ENCODE measurements at places on chromosomes 7 and 10.

DNA sequence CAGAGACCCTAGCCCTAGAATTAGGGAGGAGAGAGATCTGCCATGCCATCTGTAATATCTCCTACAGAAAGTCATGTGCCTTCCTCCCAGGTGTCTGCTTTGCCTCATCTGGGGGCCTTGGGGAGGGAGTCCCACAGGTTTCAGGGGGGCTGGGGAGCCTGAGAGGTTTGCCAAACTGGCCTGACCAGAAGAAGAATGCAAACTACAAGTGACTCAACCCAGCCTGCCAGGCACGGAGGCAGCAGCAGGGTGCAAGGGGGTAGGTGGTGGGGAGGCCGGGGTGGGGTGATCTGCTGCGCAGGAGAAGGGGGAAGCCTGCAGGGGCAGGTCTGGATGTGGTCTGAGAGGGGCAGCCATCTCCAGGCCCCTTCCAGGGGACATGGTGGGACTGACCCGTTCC is 9.6 kb upstream of the TRIM8 start:
- no peak for DNase-seq

DNA sequence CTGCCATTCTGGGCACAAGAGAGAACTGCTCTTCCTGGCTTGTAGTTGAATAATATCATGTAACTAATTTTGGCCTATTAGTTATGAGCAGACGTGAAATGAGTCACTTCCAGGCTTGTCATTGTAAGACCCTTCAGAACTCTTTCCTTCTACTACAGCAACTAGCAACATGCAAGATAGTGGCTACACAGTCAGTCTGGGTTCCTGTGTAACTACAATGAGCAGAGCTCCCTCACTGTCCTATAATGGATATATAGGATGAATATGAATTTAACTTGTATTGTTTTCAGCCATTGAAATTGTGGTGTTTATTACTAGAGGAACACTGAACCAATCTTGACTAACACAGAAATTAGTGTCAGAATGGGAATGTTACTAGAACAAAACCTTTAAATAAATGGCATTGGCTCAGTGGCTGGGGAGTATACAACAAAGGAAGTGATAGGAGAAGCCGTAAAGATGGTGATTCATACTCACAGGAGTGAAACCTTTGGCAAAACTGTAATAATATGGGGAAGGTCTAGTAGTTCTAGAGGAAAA is 2.9 kb upstream of the MTPN start:
- peak; percentile 53 for DNase-seq

GRCh38 chr10:29849126-29849833 is 210.1 kb downstream of the JCAD start:
- DNase-seq: no peak

DNA sequence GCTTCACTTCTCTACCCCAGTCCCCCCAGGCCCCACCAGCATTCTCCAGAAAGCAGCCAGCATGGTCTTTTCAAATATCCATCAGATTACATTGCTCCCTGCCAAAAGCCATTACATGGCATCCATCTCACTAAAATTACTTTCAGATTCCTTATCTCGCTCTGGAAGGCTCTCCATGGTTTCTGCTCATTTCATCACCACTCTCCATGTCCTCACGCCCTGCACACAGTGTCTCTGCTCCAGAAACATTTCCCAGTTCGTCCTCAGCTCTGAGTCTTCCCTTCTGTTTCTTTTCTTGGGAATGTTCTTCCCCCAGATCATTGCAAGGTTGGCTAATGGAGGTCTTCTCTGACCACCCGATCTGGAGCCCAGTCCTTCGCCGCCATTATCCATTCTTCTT is 499.1 kb downstream of the KCNMA1 start:
- no peak for DNase-seq

- DNase-seq: no peak
Observed at GRCh38 chr10:110075686-110076085, 67.9 kb downstream of the ADD3 start.

DNA sequence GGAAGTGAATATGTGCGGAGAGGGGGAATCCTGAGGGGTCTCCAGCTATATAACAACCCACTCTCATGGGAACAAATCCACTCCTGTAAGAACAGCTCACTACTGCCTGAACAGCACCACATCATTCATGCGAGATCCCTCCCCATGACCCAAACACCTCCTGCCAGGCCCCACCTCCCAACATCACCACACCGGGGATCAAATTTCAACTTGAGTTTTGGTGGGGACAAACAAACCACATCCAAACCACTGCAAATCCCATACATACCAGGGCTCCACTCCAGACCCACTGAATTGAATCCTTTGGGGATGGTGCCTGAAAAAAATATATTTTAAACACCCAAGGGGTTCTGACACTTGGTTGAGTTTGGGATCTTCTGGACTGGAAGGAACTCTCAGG is 181.5 kb upstream of the PLXNA4 start:
- DNase-seq: no peak

DNA sequence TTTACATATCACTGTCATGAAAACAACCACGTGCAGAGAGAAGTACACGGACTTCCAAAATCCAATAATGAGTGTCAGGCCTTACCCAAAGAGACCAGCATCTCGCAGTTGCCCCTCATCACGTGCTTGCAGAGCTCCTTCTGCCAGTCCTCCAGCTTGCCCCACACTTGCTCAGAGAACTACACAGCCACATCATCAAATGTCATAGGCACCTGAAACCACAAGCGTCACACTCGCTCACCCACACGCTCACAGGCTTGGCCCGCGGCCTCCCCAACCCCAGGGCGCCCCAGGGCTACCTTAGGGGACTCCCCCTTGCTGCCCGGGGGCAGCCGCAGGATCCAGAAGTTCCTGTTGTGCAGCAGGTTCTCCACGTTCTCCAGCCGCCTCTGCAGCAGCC is 123.4 kb upstream of the ZNF746 start:
- peak; percentile 90 for DNase-seq

DNA sequence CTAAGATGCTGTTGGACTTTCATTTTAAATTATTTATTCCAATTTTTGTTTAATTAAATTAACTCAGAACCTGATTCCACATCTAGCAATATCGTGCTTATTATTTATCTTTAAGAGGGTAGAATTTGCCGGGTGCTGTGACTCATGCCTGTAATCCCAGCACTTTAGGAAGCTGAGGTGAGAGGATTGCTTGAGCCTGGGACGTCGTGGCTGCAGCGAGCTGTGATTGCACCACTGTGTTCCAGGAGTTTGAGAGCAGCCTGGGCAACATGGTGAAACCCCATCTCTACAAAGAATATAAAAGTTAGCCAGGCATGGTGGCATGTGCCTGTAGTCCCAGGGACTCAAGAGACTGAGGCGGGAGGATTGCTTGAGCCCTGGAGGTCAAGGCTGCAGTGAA is 47.8 kb downstream of the ZFAND4 start:
- DNase-seq: no peak

DNA sequence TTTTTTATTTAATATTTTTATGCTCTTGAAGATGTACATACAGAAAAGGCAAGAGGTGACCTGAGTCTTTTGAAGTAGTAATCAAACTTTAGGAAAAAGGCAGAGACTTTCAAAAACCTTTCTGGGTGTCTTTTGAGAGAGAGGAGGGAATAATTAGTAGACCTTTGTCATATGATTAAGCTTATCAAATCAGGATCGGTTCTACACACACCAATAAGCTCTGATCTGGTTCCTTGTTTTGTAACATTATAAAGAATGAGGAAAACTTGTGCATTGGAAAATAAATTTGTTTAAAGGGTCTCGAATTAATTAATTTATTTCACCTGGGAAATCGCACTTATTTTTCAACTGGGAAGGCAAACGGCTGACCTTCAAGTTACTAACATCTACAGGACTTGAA is 11.9 kb downstream of the TWIST1 start:
- no peak for DNase-seq

GRCh38 chr7:31493714-31494181 is 20.1 kb upstream of the ITPRID1 start:
- no peak for DNase-seq

DNA sequence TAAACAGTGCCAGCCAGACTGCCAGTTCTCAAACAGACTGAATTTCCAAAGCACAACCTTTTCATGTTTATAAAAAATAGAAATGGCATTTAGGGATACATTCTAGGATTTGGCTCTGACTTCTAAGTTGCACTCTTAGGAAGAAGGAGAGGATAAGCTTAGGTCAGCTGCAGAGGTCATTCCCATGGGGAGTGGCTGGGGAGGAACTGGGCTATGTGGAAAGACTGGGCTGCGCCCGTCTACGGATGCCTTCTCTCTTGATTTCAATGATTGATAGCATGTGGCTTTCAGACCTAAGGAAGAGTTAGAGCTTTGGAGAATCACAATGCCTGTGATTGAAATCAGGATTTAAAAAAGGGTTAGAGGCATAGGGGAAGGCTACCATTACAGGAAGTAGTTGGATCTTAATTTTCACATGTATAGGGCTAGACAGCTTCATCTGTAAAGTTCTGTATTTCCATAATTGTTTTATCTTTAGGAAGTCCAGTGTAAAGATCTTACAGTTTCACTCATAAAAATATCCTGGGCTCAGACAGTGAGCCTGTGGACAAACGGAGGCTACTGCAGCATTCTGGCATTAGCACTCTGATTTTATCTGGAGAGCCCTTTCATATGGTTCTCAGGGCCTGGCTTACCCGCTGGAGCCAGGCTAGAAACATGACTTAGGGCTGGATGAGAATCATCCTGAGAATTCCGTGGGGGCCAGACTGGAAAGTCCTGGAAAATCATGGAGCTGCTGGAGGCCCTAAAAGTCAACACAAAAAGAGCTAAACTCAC is 29.5 kb downstream of the NUDT5 start:
- no peak for DNase-seq

- no peak for DNase-seq
Observed at GRCh38 chr7:111107579-111107978, 16.7 kb downstream of the LRRN3 start.

GRCh38 chr10:110224992-110225391 is 17.6 kb downstream of the MXI1 start:
- no peak for DNase-seq

GRCh38 chr7:77771901-77772300 is 26.3 kb downstream of the TMEM60 start:
- DNase-seq: no peak

GRCh38 chr7:90425376-90425775 is 22.1 kb downstream of the CLDN12 start:
- peak; percentile 42 for DNase-seq

GRCh38 chr7:55912748-55913158 is 25.5 kb downstream of the ZNF713 start:
- DNase-seq: no peak

GRCh38 chr7:91311839-91312238 is 47.6 kb downstream of the FZD1 start:
- DNase-seq: no peak

DNA sequence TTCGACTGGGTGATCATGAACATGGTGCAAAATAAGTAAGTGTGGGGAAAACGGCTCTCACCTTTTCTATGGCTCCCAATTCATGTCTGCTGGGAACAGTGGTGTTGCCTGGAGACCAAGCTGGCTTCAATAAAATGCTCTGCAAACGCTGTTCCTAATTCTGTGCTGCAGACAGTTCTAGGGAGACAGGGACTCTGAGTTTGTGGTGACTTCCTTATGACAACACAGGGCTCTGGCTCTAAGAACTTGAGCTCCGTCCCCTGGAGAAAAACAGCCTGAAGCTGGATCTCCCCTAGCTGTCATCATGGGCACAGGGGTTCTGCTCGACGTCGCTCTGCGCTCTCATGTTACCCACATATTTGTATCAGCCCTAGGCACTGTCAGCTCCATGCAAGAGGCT is 61.0 kb upstream of the INSYN2A start:
- DNase-seq: no peak

- no peak for DNase-seq
Observed at GRCh38 chr10:90458054-90458453, 399.8 kb downstream of the HTR7 start.

DNA sequence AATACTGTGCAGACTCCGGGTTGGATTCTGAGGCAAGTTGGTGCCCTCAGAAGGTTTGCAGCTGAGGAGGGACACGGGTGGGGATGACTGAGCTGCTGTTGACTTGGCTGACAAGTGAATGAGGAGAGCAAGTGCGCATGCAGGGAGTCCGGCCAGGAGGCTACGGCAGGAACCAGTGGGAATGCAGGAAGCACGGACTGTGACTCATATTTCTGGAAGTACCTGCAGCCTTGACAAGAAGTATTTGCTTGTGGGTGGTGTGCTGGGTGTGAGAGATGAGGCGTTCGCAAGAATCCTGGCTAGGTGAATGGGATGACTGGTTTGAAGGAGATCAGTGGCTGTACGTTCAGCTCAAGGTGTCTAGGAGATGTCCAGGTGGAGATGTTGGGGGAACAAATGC is 30.8 kb upstream of the FXYD4 start:
- no peak for DNase-seq

DNA sequence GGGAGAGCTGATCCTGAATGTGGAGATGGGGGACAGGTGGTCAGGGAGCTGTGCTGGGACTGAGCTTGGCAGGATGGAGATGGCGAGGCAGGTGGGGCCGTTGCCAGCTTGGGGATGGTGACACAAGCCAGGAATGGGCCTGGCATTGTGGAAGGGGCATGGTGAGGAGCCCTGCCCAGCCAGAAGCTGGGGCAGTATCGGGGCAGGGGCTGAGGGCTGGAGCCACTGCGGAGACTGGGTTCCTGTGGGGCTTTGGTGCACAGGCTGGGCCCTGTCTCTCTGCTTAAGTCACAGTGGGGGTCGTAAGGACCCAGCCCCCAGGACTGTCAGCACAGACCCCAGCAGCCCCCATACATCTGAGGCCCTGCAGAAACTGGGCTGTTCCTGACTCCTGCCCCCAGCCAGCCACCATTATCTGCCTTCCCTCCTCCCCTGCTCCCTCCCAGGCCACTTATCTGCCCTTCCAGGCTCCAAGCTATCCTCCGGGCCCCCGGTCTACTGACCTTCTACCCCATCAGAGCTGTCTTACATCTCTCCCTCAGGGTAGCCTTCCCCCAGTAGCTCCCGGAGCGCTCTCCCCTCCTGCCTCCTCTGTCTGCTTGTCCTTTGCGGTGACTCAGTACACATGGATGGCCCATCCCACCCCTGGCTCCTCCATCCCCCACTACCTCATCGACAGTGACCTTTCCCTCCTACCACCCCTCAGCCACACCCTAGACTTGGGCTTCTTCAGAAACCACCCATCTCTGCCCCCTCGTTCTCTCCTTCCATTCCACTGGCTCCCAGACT is 44.2 kb downstream of the PPIF start:
- DNase-seq: no peak

Data from activated CD4-positive, alpha-beta T cell treated with anti-CD3 and anti-CD28 coated beads, Interleukin-10, Interleukin-2, amounts not matched to agents 100 ng/mL and 50 ng/mL, durations not matched to agents 16 hours and 8 hours (primary cell).